ENCODE measurements at places on chromosomes 3 and 15.
A peak's percentile ranks its signal among the peaks of the same experiment; 100 is the strongest.

DNA sequence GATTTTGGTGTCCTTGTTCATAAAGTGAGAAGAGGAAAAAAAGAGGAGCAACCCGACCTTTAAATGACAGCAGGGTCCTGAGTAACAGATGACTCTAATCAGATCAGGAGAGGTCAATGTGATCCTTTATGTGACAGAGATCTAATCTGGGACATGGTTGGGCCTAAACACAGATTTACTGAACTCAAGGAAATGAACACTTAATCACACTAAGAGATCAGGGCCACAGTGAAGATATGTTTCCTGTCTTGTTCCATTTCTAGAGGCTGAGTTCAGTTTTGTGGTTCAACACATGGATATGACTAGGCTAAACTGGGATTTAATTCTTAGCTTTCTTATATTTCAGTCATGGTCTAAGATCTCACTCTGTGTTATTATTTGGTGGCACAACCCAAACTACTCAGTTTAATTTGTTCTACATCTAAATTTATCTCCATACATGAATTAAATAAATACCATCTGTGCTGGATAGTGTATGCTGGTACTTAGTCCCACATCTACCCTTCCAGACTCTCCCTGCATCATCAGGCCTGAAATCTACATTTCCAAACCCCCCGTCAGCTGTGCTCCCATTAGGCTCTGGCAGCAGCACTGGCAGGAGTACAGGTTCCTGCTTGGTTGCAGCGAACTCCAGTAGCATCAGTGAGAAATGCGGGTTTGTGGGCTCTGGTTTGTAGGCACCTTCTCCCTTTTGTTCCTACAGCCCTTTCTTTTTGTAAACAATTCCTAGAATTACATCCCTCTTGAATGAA is 22.6 kb downstream of the SFMBT1 start:
- no peak for DNase-seq

GRCh38 chr3:24368605-24369004 is 126.0 kb downstream of the THRB start:
- no peak for DNase-seq

GRCh38 chr3:49352890-49353421 is 5.2 kb downstream of the GPX1 start:
- no peak for DNase-seq

- DNase-seq: peak; percentile 94
Observed at GRCh38 chr3:147943265-147943945, 534.2 kb downstream of the ZIC1 start.

- peak; percentile 81 for DNase-seq
Observed at GRCh38 chr3:150970665-150971324, 1.7 kb downstream of the CLRN1 start.

GRCh38 chr3:130849091-130849552 is 44.8 kb upstream of the ATP2C1 start:
- no peak for DNase-seq

DNA sequence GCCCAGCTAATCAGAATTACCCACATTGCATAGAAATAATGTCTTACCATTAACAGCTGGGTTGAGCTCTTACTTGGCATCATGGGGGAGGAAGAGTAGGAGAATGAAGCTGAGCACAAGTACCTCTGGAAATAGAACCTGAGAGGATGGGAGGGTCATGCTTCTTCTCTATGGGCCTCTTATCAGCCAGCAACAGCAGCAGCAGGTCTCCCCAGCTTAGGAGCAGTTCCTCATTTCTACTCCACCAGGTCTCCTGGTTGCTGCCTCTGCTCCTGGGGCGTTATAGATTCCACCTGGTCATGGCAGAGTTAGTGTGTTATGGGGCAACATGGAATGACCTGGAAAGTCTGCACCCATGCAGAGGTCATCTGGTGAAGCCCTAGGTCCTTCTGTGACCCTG is 3.4 kb downstream of the FSD2 start:
- no peak for DNase-seq

- DNase-seq: peak; percentile 70
Observed at GRCh38 chr3:45226206-45226915, at the start of gene TMEM158. Gene TMEM158 (minus strand): TSS chr3:45226287. CDS start chr3:45226027, 260 bp downstream.

DNA sequence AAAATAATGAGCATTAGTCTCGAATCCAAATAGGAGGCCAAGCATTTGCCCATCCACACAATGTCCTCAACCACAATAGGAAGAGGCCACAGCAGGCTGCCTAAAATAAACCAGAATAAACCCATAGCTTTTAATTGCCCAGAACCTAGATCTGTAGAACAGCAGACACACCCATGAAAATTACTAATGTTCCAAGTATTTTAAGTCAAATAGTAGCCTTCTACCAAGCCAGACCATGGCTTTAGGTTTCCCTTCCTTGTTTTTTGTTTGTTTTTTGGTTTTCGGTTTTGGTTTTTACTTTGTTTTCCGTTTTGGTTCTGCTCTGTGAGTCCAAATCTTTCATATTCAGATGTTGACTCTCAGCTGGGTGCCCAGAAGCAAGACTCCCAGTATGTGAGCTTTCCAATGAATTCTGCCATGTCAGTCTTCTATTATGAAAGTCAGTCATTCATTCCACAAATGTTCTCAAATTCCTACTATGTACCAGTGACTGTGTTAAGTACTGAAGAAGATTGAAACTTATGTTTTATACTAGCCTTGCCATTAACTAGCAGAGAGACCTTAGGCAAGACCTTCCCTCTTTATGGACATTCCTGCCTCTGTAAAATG is 57.8 kb upstream of the BOC start:
- DNase-seq: peak; percentile 29

GRCh38 chr15:84752700-84753099 is 4.3 kb downstream of the ZNF592 start:
- DNase-seq: peak; percentile 23

DNA sequence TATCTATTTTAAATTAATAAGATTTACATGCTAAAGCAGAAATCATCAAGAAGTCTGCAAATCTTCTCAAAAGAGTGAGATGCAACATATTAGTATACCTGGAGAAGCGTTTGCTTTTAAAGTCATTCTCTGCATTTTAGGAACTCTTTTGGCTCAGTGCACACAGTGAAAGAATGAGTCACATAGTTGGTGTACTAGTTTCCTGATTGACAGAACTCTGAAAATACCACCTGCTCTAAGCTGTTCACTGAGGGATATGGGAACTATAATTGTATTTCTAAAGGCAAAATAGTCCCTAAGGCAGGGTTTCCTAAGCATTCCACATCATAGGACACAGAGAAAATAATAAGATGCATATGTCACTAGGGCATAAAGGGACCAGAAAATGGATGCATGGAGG is 838.5 kb downstream of the DIPK2A start:
- no peak for DNase-seq

DNA sequence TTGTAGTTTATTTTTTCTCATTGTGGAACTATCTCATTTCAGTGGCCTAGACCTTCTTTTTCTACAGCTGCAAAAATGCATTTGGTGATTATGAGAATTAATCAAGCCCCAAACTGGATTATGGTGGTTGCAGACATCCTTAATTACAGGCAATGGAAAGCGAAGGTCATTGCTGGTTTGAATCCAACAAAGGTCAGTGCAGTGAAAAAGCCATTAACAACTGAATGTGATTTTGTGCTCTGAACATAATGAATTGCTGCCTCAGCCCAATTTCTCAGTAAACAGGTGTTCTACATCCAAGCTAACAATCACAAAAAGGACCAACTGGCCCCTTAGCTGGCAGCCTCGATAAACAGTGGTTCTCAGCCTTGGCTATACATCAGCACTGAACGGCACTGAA is 260.1 kb upstream of the DPPA4 start:
- no peak for DNase-seq

DNA sequence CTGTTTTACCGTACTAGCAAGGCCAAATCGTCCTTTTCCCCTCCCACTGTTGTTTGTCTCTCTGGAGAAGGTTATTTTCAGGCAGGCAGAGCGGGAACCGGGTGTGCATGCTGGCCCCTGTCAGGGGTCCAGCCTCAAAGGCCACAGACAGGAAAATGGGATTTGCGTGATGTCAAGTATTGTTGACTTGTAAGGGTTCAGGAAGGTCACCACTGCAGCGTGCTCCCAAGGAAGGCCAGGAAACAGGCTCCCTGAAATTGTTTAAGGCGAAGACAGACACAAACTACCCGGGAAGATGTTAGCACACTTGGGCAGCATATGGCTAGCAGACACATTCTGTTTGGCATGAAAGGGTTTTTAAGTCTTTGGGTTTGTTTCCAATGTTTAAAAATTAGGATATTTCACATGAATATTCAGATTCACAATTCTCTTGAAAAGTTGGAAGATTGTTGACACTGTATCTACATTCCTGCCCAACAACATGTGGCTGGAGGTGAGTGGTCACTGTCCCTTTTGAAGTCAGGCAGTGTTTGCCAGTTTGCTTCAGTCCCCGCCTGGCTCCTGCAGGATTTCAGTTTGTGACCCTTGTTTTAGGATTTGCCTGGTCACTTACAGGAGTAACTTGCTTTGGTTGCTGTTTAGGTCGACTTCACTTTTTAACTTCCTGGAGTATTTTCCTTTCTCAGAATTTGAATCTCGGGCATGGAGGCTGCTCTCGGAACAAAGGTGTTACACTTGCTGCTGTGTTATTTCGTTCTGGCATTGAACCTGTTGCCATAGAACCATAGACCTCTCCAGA is 90.4 kb downstream of the BDH1 start:
- DNase-seq: no peak

- DNase-seq: peak; percentile 62
Observed at GRCh38 chr15:60326824-60327654, 70.7 kb downstream of the ANXA2 start.

GRCh38 chr3:133949438-133949837 is 53.8 kb upstream of the RAB6B start:
- DNase-seq: no peak

GRCh38 chr15:89167267-89168176 is 53.9 kb downstream of the RLBP1 start:
- DNase-seq: peak; percentile 79

- no peak for DNase-seq
Observed at GRCh38 chr15:40739047-40739446, 16.0 kb downstream of the RMDN3 start.

GRCh38 chr15:27763514-27763913 is 335.6 kb downstream of the OCA2 start:
- DNase-seq: no peak

DNA sequence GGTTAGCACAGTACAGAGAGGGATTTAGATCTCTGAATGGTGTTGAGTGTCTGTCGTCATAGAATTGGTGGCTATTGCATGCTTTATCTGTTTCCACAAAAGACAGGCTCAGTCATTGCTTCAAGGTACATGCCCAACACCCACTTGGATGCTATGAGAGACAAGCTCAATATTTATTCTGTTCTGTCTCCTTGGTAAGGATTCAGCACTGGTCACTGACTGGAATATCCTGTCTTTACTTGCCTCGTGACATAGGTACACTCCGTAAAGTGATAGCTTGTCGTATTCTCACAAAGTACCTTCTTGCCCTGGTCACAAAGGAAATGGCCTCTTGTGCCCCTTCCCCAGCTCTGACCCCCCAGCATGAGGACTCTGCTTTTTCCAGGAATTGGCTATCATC is 72.8 kb upstream of the CTNNB1 start:
- no peak for DNase-seq

- no peak for DNase-seq
Observed at GRCh38 chr3:86379280-86379679, 611.7 kb downstream of the VGLL3 start.

DNA sequence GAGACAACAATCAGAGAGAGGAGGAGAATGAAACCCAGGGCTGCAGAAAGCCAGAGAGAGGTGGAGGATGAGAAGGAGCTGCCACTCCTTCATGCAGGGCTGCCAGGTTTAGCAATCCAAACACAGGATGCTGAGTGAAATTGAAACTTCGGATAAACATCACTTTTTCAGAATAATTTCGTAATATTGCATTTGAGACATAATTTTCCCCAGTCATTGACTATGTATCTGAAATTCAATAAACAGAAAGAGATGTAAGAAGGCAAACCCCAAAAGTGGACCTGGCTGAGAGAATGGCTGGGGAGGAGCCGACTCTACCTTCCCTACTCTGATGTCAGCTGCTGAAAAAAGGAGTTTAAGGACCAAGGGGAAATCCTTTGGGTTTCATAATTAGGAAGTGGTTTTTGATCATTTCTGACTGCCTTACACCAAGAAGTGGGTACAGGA is 33.8 kb downstream of the SLC9A9 start:
- no peak for DNase-seq

GRCh38 chr3:1611824-1612223 is 486.8 kb upstream of the CNTN4 start:
- DNase-seq: no peak

DNA sequence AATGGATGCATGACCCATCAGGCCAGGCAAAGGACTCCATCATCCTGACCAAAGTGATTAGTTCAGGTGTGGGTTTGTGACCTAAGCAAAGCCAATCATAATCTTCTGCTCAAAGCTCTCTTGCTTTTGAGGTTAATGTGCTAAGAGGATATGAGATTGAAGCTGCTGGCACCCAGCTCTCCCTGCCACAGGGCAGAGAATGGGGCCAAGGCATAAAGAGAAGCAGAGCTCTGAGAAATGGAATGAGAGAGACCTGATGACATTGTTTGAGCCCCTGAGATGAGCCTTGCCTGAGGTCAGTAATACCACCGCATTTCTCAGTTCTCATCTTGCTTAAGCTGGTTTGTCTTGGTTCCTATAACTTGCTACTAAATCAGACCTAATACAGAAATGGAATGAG is 6.4 kb upstream of the PARP6 start:
- no peak for DNase-seq

DNA sequence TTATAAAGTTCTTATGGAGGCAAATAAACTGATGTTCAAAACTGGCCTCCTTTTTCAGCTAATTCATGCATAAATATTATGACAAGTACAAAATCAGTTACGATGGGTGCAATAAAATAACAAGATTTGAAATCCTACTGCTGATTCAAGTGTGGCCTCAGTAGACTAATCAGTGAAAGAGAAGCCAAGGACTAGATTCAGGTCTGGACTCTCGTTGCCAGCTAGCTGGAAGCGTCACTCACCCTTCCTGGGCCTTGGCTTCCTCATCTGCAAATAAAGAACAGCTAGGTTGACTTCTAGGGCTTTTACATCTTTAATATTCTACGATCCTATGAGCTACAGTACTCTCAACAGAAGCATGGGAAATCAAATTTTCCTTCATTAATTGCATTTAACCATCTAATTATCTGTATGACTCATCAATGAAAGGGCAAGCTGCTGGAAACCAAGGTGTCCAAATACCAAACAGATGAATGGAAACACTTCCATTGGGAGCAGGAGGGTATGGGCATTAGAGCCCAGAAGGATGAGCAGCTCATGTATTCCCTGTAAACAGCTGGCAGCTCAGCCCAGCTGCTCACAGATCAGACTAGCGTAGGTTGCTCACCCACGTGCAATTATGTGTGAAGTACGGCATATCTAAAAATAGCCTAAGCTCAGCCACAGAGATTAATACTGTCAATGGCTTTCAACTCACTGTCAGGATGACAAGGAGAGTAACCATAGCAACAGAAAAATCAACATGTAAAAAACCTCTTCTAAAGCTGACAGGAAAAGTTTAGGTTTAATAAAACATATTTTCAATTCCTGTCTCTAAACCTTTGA is 294.8 kb downstream of the PLCL2 start:
- DNase-seq: peak; percentile 39

DNA sequence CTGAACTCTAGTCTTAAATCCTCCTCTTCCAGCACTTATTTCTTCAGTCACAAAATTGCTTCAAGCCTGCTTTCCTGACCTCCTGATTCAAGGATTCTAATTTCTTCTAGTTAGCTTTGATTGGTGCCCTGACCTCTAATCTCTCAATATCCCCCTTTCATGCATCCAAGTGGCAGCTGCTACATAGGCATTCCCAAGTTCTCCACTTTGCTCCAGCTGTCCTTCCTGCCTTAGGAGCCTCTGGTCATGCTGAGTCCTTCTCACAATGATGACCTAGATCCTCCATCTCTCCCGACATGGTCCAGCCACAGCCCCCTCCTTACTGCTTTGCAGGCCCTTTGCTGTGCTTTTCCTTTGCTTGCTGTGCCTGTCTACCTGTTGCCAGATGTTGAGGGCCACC is 347.8 kb upstream of the C2CD4B start:
- no peak for DNase-seq

GRCh38 chr3:72661115-72661457 is 187.2 kb downstream of the SHQ1 start:
- DNase-seq: peak; percentile 83

All from astrocyte of the spinal cord (primary cell).